ENCODE measurements at places on chromosomes 7 and 10.

DNA sequence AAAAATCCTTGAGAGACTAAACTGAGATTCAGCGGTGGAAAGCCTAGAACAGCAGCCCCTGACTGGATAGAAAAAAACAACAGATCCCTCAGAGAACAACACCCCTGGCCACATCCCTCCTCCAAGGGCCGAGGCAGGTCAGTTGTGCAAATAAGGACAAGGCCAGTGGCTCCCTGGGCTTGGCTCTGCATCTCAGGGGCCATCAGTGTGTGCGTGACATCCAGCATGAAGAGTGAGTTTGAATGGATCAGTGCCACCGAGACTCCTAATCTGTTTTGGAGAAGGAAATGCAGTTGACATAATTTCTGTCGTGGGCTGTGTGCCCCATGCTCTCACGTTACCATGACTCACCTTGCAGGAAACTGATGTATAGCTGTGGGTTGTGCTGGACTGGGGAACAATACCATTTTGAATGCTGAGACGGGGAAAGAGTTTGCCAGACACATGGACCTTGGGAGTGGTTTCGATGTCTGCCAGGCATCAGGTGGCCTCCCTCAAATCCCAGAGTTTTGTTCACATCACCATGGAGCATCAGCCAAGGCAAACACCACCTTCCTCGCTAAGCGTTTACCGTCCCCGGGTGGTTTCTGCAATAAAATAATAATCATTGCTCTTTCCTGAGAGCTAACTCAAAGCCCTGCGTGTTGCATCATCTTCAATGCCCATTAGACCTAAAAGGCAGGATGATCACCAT is 153.2 kb upstream of the FZD8 start:
- DNase-seq: no peak

GRCh38 chr10:62583876-62584615 is 209.9 kb downstream of the ZNF365 start:
- DNase-seq: no peak

DNA sequence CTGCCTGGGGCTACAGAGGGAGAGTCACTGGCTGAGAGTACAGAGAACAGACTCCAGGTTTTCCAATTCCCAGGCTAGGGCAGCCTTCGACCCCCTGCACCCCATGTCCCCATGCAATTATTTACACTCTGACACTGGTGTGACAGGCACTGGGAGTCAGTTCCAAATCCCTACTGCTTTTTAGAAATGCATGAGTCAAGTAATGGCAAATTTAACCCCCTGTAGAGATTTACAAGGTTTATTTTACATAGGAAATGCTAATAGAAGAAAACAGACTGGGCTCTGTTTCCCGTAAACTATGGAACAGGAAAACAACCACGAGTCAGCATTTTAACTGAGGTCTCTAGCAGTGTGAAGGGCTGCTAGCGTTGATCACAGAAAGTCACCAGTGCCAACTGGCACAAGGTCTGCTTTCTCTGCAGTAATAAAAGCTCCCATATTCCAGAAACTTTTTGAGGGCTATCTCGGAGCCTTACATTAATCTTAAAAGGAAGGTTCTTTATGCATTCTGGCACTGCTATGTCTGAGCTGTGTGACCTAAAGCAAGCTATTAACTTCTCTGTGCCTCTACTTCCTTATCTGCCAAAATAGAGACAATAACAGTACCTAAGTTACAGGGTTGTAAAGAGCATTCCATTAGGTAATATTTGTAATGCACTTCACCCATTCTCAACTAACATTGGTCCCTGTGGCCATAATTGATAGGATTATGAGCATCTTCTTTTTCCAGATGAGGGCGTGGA is 28.2 kb downstream of the NOD1 start:
- DNase-seq: no peak

DNA sequence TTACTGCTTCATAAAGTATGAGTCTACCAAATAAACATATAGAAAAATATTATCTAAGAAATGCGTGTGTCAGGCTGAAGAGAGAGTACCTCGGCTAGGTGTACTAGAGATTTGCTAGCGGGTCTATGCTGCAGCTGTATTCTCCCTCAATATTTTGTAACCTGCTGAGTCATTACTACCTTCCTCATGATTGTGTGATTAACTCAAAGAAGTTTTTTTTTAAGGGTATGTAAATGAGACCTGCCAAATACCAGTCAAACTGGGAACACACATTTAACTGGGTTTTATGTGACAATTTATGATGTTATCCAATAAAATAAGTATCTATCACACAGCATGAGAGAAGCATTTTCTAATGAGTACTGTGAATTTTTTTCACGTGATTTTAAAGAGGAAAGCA is 180.4 kb downstream of the RNF133 start:
- no peak for DNase-seq

- no peak for DNase-seq
Observed at GRCh38 chr7:152949790-152950189, 190.2 kb downstream of the ACTR3B start.

GRCh38 chr7:35248576-35249536 is 5.0 kb downstream of the TBX20 start:
- DNase-seq: peak; percentile 2

DNA sequence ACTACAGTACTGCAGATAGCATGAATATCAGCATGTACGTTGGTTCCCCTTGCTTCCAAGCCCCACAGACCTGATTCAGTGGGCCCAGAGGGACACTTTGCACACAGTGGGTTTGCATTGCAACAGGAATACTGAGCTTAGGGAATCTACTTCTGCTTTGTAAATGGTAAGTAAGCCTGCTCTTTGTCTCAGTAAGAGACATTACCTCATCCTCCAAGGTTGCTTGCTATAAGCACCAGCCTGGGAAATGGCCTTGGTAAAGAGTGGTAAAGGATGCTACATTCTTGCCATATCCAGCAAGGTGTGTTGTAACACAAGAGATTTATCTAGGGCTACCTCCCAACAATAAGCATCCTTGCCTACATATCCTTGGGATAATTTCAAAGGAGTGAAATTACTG is 730.5 kb downstream of the INHBA start:
- DNase-seq: no peak

- no peak for DNase-seq
Observed at GRCh38 chr7:12768948-12769347, 81.5 kb downstream of the ARL4A start.

DNA sequence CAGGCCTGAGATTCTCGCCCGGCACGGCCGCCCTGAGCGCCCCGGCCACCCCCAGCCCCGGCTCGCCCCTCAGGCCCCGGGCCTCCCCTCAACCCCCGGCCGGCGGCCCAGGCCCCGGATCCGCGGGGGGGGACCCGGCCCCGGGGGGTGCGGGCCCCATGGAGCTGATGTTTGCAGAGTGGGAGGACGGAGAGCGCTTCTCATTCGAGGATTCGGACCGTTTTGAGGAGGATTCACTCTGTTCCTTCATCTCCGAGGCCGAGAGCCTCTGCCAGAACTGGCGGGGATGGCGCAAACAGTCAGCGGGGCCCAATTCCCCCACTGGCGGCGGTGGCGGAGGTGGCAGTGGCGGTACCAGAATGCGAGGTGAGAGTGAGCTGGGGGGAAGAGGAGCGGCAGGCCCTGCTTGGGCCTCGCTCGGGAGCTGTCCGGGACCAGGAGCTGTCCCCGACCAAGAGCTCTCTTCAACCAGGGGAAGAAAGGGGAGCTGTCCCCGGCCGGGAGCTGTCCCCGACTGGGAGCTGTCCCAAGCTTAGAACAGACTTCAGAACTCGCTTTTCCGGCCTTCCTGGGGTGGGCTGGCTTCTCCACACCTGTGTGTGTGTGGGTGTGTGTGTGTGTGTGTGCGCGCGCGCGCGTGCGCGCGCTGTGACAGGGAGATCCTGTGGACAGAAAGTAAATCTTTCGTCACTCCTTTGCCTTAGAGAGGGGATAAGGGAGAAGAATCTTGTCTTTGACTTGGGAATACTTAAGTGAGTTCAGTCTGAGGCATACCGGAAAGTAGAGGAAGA is 510 bp downstream of the ZSWIM8 start:
- DNase-seq: peak; percentile 59

DNA sequence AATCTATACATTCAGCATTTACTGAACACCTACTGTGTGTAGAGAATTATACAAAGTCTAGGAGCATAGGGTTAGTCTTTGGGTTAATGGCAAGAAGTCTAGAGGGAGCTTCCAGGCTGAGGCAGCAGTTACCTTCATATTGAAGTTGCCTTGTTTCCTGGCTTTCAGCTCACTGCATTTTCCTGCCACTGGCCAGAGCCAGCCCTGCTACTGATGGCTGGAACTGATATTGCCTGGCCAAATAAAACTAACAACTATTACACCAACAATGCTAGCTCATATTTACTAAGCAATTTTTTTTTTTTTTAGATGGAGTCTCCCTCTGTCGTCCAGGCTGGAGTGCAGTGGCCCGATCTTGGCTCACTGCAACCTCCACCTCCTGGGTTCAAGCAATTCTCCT is 165.7 kb upstream of the ITGB1 start:
- DNase-seq: no peak

DNA sequence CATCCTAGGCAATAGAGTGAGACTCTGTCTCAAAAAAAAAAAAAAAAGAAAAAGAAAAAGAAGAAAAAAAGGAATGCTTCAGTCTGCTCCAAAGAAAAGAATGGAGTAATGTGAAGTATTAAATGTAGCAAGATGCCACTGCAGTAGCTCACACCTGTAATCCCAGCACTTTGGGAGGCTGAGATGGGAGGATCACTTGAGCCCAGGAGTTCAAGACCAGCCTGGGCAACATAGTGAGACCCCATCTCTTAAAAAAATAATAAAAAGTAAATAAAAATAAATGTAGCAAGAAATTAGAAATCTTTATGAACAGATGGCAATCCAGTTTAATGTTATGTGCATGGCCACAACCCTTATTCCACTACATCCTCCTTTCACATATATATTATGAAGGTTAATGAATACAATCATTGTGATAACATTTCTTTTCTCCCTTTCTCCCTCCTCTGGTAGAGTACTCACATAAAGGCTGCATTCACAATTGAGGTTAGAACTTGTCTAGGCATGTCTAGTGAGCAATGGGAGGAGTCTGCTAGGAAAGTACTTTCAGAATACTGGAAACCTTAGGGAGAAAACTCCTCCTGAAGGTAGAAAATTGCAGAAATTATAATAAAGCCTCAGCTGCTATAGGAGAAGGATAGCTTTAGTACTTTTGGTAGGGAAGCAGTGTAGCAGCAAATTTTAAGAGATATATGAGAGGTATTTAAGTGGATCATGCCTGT is 20.4 kb downstream of the KLLN start:
- no peak for DNase-seq

DNA sequence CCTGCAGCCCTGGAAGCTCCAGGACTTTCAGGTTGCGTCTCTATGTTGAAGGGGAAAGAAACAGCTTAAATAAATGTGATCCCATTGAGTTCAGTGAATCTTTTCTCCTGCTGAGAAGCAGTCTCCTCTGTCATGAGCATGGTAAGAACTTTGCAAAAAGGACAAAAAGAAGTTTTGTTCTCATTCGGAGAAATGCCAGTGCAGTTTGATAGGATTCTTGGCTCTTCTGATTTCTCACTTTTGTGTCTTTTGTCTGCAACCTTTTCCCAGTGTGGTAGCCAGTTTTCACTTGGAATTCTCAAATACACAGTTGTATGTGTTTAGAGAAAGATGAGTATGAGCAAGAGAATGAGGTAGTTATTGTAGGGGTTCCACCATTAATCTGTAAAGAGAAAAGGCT is 64.3 kb downstream of the AP3M1 start:
- no peak for DNase-seq

DNA sequence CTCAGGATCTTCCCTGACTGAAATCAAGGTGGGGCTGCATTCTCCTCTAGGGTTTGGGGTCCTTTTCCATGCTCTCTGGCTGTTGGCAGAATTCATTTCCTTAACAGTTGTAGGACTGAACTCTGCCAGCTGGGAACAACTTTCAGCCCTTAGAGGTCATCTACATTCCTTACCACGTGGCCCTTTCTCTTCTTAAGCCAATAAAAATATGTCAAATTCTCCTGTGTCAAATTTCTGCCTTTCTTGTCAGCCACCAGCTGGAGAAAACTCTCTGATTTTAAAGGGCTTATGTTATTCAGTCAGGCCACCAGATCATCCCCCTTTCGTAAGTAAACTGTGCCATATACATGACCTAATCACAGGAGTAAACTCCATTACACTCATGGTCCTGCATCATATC is 95.3 kb upstream of the IL6 start:
- no peak for DNase-seq

DNA sequence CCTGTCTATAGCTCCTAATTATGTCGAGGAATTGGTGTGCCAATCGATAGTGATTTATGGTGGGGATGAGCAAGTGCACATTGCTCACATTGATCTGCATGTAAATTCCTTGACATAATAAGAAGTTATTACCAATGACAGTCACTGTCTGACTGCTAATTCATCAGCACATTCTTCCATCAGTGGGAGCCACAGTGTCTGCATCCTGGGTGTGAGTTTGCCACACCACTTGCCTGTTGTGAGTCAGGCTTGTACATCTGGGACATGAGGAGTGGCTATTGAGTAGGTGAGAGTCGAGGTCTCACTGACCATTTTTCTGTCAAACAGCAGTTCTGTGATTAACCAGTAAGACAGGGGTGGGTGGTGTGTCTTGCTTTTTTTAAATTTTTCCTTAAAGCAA is 263.4 kb downstream of the LRMDA start:
- no peak for DNase-seq

GRCh38 chr7:81462672-81463071 is 307.2 kb downstream of the HGF start:
- DNase-seq: no peak

GRCh38 chr7:111388912-111389311 is 173.4 kb downstream of the IMMP2L start:
- DNase-seq: peak; percentile 9
